ENCODE measurements at places on chromosomes 6 and 20.

GRCh38 chr20:56922497-56922896 is 293.4 kb downstream of the TFAP2C start:
- no peak overlapping the region for H3K4me3 ChIP-seq
- no peak overlapping the region for H3K27ac ChIP-seq
- H3K36me3 ChIP-seq, result no peaks in the 10 kb centered on the region

GRCh38 chr6:25623065-25623464 is 28.9 kb upstream of the SCGN start:
- H3K27ac ChIP-seq, result no peak overlapping the region
- H3K36me3 ChIP-seq, result no peaks in the 10 kb centered on the region
- no peak overlapping the region for H3K4me3 ChIP-seq
- DNase-seq, result no peak
- no peaks in the 10 kb centered on the region for H3K4me1 ChIP-seq
- no peaks in the 10 kb centered on the region for H3K27me3 ChIP-seq

- no peak overlapping the region for H3K4me3 ChIP-seq
- no peak overlapping the region for H3K27ac ChIP-seq
- H3K4me1 ChIP-seq, result no peaks in the 10 kb centered on the region
- no peaks in the 10 kb centered on the region for H3K27me3 ChIP-seq
- H3K36me3 ChIP-seq, result peaks cover 8% of the 10 kb centered on the region
- DNase-seq, result no peak
Measured at GRCh38 chr6:100693249-100693927, 187.7 kb downstream of the ASCC3 start.

DNA sequence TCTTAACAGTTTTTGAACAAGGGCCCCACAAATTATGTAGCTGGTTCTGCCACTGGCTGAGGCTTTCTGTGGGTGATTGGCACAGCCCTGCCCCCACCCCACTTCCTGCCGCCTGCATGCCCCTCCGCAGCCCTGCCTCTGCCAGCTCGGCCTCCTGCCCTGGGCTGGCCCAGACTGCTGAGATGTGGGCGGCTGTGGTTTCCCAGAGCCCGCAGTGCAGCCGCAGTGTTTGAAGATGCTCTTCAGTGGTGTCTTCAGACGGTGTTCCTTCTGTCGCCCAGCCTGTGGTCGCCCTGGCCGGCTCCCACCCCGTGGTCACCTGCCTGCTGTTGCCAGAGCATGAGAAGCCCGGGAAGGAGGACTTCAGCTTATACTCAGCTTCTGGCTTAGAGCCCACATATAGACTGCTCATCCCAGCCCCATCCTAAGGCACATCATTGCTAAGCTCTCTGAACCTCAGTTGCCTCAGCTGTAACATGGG is 154.3 kb downstream of the VEGFA start:
- H3K4me1 ChIP-seq, result peaks cover 26% of the 10 kb centered on the region
- no peak overlapping the region for H3K4me3 ChIP-seq
- H3K36me3 ChIP-seq, result no peaks in the 10 kb centered on the region
- no peak overlapping the region for H3K27ac ChIP-seq
- DNase-seq, result peak; percentile 68

- H3K4me1 ChIP-seq, result peaks cover 62% of the 10 kb centered on the region
- H3K4me3 ChIP-seq, result no peak overlapping the region
Measured at GRCh38 chr6:137799950-137800568, 67.0 kb upstream of the TNFAIP3 start.

- no peaks in the 10 kb centered on the region for H3K27me3 ChIP-seq
- no peak overlapping the region for H3K4me3 ChIP-seq
- H3K36me3 ChIP-seq, result no peaks in the 10 kb centered on the region
- no peaks in the 10 kb centered on the region for H3K4me1 ChIP-seq
- no peak overlapping the region for H3K27ac ChIP-seq
Measured at GRCh38 chr6:77106992-77107391, 356.3 kb downstream of the HTR1B start.

DNA sequence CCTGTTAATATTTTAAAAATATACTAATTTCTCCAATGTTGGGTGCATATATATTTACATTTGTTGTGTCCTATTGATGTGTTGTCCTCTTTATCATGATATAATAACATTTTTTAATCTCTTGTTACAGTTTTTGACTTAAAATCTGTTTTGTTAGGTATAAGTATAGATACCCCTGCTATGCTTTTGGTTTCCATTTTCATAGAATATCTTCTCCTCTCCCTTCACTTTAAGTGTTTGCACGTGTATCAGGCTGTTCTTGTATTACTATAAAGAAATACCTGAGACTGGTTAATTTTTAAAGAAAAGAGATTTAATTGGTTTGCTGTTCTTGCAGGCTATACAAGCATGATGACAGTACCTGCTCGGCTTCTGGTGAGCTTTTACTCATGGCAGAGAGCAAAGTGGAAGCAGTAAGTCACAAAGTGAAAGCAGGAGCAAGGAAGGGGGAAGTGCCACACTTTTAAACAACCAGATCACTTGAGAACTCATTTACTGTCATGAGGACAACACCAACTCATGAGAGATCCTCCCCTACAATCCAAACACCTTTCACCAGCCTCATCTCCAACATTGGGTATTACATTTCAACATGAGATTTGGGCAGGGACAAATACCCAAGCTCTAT is 340.5 kb upstream of the SYNCRIP start:
- H3K4me1 ChIP-seq, result no peaks in the 10 kb centered on the region
- no peak overlapping the region for H3K27ac ChIP-seq
- H3K36me3 ChIP-seq, result no peaks in the 10 kb centered on the region
- no peak overlapping the region for H3K4me3 ChIP-seq

DNA sequence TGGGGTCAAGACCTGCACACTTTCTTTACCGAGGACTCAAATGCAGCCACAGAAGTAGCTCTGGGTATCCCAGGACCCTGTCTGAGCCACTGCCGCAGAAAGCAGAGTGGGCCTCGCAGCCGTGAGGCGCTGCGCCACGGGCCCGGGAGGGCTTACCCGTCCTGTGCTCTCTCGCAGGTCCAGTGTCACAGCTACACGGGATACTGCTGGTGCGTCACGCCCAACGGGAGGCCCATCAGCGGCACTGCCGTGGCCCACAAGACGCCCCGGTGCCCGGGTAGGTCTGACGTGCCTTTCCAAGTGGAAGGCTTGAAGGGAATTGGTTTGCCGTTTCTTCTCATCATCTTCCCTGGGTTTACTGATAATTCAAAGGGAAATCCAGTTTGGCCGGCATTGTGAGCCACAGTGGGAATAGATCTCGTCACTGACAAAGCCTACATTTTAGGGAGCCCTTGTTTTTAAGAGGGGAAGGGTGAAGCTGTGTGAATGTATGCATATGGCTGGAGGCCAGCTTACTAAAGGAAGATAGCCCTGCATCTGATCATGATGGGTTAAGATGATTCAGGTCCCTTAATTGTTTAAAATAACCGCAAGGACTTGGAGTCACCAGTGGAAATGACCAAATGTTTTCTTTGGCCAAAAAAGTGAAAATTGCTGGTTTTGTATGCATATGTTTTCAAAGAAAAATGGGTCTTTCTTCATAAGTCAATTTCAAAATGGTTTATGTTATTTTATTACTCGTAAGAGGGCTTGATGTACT is 86.6 kb downstream of the SMOC2 start:
- no peak for DNase-seq
- H3K36me3 ChIP-seq, result no peaks in the 10 kb centered on the region
- H3K27ac ChIP-seq, result no peak overlapping the region
- no peak overlapping the region for H3K4me3 ChIP-seq
- no peaks in the 10 kb centered on the region for H3K27me3 ChIP-seq
- H3K4me1 ChIP-seq, result no peaks in the 10 kb centered on the region

All from activated naive CD8-positive, alpha-beta T cell treated with anti-CD3 and anti-CD28 coated beads for 36 hours (primary cell).